ENCODE measurements at places on chromosomes 4 and X.

DNA sequence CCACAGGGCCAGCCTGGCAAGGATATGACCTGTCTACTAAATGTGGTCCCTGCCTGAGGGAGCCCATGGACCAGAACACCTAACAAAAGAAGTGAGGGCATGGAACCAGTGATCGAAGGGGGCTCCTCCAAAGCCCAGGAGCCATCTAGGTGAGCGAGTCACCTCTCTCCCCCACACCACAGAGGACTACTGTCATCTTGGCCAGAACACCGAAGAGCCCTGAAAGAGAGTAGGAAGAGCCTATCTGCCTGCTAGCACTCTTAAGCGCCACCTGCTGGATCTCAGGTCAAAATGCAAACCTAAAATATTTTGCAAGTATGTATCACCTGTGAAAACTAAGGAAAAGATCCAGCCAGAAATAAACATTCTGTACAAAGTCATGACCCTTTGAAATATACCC lies 137.9 kb upstream of the ZXDB start:
- no peak for DNase-seq

DNA sequence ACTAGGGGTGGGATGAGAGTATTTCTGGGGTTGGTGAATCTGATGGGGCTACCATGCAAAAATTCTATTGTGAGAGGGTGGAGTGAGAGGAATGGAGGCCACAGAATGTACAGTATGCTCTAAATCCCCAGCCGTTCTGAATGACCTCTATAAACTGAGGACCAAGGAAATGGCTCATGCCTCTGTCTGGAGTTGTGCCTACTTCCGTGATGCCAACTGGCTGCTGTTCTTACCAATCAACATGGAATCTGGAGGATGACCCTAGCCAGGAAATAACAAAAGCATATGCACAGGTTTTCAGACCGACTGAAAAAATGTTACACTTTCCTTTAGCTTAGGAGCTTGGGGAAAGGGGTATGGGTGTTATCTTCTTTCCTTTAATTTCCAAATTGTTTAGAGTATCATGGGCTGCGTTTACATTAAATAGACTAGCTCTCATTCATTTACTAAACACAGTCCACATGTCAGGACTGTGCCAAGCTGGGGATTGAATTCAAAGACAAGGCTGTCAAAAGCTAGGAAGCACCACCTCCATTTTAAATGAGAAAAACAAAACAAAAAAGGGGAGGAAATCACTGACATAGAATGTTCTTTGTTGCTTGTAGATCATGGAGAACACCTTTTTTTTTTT lies 20.2 kb upstream of the CCKAR start:
- no peak for DNase-seq

- no peak for DNase-seq
These were observed 211.7 kb downstream of the COX18 start for GRCh38 chr4:72857787-72858186.

GRCh38 chr4:183909801-183910200 lies 4.7 kb downstream of the STOX2 start:
- no peak for DNase-seq

- no peak for DNase-seq
These were observed 5.2 kb downstream of the TRIM2 start for GRCh38 chr4:153209410-153209809.

- DNase-seq = no peak
These were observed 52.5 kb downstream of the BANK1 start for GRCh38 chr4:101843054-101843453.

- DNase-seq = no peak
These were observed 63.0 kb upstream of the ENPP6 start for GRCh38 chr4:184280591-184281071.

DNA sequence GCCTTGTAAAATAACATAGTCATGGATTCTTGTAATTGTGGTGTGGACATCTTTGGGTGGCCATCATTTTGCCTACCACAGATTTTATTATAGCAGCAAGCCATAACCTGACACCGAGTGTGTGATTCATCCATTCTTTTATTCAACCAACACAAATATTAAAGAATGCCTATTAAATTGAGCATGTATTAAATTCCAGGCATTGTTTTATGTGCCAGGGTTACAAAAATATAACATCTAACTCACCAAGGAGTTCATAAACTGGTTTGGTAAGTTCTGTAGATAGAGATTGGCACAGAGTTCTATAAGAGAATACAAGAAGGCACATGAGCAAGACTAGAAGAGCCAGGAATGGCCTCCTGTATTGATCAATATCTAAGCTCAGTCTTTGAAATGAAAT lies 18.0 kb downstream of the NBDY start:
- DNase-seq = no peak

DNA sequence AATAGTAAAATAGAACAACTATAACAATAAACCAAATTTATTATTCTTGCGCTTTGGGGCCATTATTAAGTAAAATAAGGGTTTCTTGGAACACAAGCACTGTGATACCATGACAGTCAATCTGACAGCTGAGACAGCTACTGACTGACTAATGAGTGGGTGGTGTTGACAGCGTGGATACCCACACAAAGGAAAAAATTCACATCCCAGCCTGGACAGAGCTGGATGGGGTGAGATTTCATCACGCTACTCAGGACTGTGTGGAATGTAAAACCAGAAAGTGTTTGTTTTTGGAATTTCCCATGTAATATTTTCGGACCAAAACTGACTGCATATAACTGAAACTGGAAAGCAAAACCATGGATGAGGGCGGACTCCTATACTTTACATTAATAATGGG lies 48.8 kb downstream of the IGFBP7 start:
- DNase-seq = no peak

GRCh38 chrX:44012484-44013096 lies 39.4 kb upstream of the NDP start:
- DNase-seq = peak; percentile 23

DNA sequence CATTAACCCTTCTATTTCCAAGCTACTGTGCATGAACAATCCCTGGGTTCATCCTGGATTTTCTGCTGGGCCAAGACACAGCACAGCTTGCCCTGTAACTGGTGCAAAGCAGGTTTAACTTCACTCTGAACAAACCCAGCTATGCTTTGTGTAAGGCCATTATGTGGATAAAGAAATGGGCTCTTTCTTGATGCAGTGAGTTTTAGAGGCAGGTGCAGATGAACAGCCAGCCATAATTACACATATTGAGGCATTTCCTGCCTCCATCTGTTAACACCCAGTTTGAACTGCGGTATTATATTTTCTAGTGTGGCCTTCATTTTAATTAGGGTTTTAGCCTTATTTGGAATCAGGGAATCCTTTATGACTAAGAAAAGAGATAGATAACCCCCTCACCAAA lies 68.7 kb upstream of the ARX start:
- no peak for DNase-seq

DNA sequence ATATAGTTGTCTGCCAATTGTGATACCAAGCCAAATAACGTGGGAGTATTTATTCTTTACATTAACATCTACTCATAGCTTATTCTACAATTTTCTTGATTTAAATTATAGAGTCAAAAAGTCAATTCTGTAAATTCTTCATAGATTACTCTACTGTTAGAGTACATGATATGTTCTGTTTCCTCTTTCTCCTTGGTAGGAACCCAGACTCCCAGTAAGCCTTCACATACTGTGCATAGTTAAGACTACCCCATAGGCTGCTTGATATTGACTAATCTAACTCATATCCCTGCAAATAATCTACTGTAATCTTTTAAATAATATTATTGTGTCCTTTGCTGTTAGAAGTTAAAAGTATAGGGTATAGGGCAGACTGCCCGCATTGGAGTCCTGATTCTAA lies 35.4 kb downstream of the BANK1 start:
- no peak for DNase-seq

DNA sequence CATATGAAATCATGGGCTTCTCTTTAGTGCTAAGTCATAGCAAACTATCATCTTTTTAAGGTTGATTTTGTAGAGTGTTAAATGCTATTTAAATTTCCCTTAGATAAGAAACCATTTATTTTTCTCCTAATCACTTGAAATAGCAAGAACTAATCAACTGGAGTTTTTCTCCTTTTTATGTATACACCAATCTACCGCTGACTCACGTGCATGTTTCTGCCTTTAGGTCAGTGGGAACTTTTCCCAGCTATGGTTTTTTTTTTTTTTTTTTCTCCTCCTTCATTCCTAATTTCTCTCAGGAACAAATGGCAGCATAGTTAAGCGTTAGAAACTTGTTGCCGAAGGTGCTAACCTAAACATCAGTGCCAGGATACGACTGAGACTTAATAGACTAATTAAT lies 176.4 kb downstream of the BMPR1B start:
- DNase-seq = no peak

GRCh38 chr4:123777373-123777772 lies 380.8 kb downstream of the SPRY1 start:
- DNase-seq = no peak

GRCh38 chr4:29571322-29571721 lies 1148.8 kb upstream of the PCDH7 start:
- no peak for DNase-seq

GRCh38 chr4:117425636-117426035 lies 340.3 kb upstream of the TRAM1L1 start:
- no peak for DNase-seq

DNA sequence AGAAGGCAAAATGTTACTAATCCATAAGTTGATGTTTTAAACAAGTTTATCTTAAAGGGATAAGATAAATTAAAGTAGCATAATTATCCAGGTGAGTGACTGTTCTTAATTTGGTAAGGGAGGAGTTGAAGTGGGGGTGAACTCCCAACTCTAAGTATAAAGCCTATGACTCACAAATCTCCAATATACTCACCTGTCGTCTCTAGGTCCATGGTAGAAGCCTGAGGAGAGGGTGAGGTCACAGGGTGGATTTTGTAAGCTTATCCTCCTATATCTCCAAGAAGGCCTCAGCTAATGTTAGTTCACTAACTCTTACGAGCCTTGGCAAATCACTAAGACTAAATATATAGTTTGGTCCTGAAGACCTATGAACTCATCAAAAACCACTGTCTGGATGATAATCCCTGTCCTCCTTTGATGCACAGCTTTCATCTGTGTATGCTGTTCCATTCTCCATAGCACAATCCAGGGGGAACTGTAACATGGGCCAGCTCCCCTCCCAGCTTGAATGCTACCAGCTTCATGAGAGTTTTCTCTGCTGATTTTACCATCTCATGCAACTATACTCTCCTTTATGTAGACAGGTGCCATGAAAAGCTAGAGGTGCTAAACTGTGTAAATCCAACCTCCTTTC lies 158.7 kb downstream of the BTC start:
- DNase-seq = no peak

- DNase-seq = no peak
These were observed 12.6 kb downstream of the SSR4 start for GRCh38 chrX:153806999-153807575.

GRCh38 chr4:184473499-184474262 lies 669 bp downstream of the IRF2 start:
- DNase-seq = peak; percentile 42
